Activated CD4-positive, alpha-beta T cell treated with anti-CD3 and anti-CD28 coated beads, Interleukin-2, Interleukin-4, amounts not matched to agents 100 ng/mL and 50 ng/mL, durations not matched to agents 16 hours and 8 hours (primary cell): ENCODE measurements at places on chromosomes 4 and X.

DNA sequence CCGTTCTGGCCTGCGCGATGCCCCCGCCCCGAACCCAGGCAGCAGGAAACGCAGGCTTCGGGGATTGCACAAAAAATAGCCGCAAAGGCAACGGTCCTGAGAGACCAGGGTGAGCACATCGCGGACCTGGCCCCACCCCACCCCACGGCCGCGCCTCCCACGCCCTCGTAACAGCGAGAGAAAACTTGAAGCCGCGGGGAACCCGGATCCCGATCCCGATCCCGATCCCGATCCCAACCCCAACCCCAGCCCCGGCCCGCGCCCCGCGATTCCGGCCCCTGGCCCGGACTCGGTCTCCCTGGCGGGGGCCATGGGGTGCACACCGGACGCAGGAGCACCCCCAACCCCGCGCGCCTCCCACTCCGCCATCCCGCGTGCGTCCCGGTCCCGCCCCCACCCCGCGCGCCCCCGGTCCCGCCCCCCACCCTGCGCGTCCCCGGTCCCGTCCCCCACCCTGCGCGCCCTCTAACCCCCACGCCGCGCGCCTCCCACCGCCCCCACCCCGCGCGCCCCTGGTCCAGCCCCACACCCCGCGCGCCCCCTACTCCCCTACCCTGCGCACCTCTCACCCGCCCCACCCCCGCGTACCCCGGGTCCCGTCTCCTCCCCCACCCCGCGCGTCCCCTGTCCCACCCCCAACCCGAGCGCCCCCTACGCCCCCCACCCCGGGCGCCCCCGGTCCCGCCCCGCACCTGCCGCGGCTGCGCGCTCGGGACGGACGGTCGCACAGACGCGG, 29.0 kb downstream of the NOP14 start:
- peak; percentile 44 for DNase-seq

DNA sequence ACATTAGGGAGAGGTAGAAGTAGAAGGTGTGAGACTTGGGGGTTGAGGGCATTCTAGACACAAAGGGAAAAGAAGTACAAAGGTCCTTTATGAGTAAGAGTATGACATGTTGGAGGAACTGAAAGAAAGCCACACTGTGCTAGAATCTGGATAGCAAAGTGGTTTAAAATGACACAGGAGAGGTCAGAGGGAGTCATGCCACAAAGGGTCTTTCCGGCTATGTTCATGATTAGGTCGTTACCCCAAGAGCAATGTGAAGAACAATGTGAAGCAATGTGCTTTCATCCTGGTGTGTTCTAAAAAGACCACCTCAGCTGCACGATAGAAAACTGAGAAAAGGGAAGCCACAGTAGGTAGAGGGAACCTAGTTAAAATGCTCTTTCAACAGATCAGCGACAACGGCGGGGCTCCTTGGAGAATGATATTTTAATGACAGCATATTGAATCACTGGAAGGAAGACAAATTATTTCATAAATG, 29.2 kb downstream of the SMIM14 start:
- DNase-seq: peak; percentile 7

DNA sequence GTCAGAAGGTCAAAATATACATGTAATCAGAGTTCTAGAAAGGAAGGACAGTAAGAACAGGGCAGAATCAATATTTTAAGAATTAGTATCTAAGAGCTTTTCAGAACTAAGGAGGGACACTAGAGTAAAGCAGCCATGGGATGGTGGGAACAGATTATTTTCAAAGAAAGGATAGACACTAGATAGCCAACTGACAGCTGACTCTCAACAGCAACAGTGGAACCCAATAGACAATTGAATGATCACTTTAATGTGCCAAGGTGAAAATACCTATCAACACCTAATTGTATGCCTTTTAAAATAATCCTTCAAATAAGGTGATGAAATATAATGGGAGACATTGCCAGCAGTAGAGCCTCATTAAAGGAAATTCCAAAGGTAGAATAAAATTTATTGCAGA, 26.5 kb upstream of the CCDC160 start:
- DNase-seq: no peak

DNA sequence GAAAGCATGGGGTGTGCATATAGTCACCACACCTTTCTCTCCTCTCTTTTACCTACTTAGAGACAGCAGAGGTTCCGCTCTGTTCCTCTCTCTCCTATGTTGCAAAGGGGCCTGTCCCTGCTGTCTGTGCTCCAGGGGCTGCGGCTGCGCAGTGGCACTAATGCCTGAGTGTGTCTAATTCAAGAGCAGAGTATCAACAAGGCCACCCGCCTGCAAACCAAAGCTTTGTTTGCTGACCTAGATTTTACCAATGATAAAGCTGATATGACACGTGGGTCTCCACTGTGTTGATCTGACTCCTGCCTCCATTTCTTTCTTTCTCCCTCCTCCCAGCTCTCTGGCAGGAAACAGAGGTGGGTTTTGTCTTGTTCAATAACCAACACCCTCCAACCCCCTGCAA, 74.9 kb downstream of the NSG1 start:
- peak; percentile 18 for DNase-seq

- DNase-seq: no peak
Measured at GRCh38 chr4:4868040-4868757, 8.7 kb downstream of the MSX1 start.

GRCh38 chr4:165009493-165010227, 22.1 kb upstream of the TRIM60 start:
- DNase-seq: peak; percentile 72

GRCh38 chr4:83989835-83990234, 453.9 kb downstream of the GPAT3 start:
- DNase-seq: no peak

- no peak for DNase-seq
Measured at GRCh38 chr4:25457053-25457715, 80.1 kb downstream of the ANAPC4 start.

GRCh38 chr4:48248559-48248953, 21.1 kb downstream of the TEC start:
- no peak for DNase-seq

DNA sequence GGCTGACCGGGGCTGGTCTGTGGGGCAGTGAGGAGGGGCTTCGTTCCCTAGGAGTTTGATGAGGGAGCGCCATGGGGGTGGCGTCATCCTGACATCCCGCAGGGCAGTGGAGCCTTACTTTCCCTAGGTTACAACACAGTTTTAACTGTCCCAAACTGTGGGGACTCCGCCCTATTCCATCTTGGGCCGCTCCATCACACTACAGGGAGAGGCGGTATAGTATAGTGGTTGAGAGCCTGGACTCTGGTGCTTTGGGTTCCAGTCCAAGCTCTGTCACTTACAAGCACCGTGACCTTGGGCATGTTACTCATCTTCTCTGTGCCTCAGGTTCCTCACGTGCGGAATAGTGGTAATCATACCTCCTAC, 44.2 kb downstream of the ZNF185 start:
- no peak for DNase-seq

GRCh38 chr4:87838890-87839591, 6.3 kb downstream of the MEPE start:
- DNase-seq: peak; percentile 16

DNA sequence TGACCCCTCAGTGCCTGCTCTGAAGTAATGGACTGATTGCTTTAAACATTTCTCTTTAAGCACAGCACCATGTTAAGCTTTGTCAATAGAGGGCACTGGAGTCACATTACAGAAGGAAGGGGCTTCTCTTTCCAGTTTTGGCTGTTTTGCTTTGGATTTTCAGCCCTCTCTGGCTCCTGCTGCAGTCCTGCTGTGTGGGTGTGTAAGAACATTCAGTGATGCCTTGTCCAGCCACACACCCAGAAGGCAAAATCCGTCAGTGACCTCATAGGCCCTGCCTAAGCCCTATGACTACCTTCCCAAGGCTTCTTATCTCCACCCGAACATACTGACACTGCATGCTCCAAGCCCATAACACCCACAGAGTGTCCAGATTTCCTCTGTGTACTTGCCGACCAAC, 215.3 kb upstream of the CTSO start:
- no peak for DNase-seq

DNA sequence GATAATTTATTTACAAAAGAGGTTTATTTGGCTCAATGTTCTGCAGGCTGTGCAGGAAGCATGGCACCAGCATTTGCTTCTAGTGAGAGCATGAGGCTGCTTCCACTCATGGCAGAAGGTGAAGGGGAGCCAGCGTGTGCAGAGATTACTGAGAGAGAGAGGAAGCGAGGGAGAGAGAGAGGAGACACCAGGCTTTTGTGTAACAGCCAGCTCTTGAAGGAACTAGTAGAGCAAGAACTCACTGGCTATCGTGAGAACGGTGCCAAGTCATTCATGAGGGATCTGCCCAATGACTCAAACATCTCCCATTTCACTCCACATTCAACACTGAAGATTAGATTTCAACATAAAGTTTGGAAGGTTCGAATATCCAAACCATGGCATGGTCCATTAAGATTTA, 12.7 kb downstream of the GUCY1A1 start:
- no peak for DNase-seq

- DNase-seq: no peak
Measured at GRCh38 chr4:183242291-183242690, 77.8 kb downstream of the CLDN22 start.

- no peak for DNase-seq
Measured at GRCh38 chr4:177485528-177485927, 43.3 kb upstream of the AGA start.

DNA sequence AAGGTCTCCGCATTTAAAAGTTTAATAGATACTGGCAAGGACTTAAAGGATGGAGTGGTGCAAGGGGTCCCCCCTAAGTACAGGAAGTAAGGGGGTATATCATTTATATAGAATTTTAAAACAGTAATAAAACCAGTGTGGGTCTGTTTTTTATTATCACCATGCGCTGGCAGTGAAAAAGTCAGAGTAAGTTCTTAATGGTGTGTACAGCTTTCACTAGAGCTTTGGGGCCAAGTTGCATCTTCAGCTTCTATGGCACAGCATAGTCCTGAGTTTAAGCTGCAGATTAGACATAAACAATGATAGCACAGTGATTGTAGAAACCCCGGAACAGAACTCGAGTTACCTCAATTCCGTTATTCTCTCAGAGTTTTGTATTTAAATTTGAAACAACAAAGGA, 27.6 kb downstream of the RHOH start:
- no peak for DNase-seq

- DNase-seq: no peak
Measured at GRCh38 chr4:114146947-114147618, 167.6 kb upstream of the ARSJ start.

DNA sequence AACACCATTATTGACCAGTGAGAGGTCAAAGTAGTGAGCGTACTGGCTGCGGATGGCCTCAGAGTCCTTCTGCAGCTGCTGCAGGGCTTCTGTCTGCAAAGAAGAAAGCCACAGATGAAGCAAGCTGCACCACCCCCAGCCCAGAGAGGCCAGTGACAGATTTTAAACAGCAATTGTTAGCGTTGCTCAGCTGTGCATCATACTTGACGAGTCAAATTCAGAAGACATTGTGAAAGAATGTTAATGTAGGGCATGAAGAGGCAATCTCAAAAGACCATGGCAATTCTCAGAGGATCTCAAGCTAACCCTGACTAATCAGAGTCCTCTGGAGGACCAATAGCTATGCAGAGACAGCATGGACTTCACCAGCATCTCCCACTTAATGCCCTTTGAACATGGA, 16.6 kb downstream of the DKC1 start:
- no peak for DNase-seq

DNA sequence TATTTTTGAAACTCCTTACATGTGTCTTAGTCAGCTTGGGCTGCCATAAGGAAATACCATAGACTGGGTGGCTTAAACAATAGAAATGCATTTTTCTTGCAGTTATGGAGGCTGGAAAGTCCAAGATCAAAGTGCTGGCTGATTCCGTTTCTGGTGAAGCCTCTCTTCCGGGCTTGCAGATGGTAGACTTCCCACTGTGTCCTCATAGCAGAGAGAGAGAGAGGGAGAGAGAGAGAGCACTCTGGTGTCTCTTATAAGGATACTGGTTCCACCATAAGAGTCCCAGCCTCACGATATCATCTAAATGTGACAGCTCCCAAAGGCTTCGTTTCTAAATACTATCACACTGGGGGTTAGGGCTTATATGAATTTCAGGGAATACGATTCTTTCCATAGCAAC, 39.7 kb downstream of the ENPEP start:
- no peak for DNase-seq

GRCh38 chr4:3709846-3710441, 56.2 kb upstream of the ADRA2C start:
- DNase-seq: no peak

DNA sequence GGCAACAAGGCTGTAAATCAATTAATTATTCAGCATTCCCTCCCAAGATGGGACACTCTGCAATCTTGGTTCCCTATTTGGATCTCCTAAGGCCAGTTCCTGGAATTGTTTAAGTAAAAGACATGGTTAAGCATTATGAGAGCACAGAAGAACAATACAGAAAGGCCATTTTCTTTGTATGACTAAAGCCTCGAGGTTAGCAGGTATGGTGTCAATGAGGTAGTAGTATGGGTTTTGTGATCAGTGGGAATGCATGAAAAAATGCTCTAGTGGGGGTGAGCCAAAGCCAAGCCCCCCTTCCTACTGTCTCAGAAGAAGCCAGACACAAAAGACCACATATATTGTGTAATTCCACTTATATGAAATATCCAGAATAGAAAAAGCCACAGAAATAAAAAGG, 61.7 kb upstream of the S100G start:
- no peak for DNase-seq

GRCh38 chr4:184437565-184438265, 36.6 kb downstream of the IRF2 start:
- DNase-seq: no peak

- DNase-seq: no peak
Measured at GRCh38 chr4:94654714-94655113, 103.0 kb upstream of the BMPR1B start.

DNA sequence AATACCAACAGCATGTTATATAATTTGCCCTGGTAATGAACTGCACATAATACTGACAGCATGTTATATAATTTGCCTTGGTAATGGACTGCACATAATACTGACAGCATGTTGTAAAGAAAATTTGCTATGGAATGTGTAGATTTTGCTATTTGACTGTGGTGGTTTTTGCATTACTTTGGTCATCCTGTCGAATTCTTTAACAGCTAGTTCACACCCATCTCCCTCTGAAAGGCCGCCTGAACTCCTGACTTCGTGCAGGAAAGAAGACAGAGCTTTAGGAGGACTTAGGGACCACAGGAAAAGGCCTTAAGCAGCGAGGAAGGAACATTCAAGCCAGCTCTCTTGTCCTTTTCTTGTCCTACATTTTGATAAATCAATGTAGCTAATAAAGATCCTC, 45.2 kb upstream of the DCLK2 start:
- no peak for DNase-seq

- no peak for DNase-seq
Measured at GRCh38 chrX:29587107-29587506, 628.3 kb upstream of the MAGEB2 start.

- DNase-seq: no peak
Measured at GRCh38 chr4:76300012-76300411, 6.5 kb upstream of the STBD1 start.

DNA sequence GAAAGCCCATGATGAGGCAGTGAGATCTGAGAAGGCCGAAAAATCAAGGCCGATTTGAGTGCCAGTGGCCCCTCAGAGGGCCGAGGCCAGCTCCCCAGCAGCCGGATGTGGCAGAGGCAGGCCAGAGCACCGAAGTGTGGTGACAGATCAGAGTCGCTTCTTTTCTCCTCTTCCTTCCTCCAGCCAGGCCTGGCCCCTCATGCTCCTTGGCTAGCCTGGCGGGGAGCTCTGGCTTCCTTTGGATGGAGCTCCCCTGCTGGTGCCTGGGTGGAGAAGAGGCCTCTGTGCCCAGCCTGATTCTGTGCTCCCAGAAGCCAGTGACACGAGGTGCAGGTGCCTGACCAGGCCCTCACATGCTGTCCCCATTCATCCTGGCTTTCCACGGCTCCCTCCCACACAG, 127.2 kb upstream of the PABPC4L start:
- no peak for DNase-seq

- DNase-seq: no peak
Measured at GRCh38 chr4:84366907-84367306, 132.2 kb downstream of the NKX6-1 start.
